ENCODE measurements at places on chromosomes 7 and 10. TPM values are rescaled to one million over a fixed set of nuclear protein-coding genes. Genes with fewer than 3 reads are reported as not detected.

Gene PLXDC2
- total RNA-seq, result 4.1 TPM

Gene CFTR
- 1.9 TPM for total RNA-seq

Gene GALNT17
- 0.11 TPM for total RNA-seq

Gene HOXA3
- not detected for total RNA-seq

Gene OR6V1
- not detected for total RNA-seq

Gene NEUROG3
- not detected for total RNA-seq

Gene TUBB8
- not detected for total RNA-seq

Gene TMEM236
- 0.12 TPM for total RNA-seq

Gene HOXA6
- total RNA-seq, result not detected

Gene SPDYE9
- not detected for total RNA-seq

GRCh38 chr7:127713758-127714157 is 61.8 kb downstream of the SND1 start:
- no peaks in the 10 kb centered on the region for H3K4me1 ChIP-seq
- no peak for DNase-seq
- H3K27me3 ChIP-seq, result no peaks in the 10 kb centered on the region
- H3K4me3 ChIP-seq, result no peak overlapping the region
- no peaks in the 10 kb centered on the region for H3K36me3 ChIP-seq
- no peak overlapping the region for H3K27ac ChIP-seq

GRCh38 chr10:100567249-100567648 is 31.5 kb downstream of the HIF1AN start:
- no peaks in the 10 kb centered on the region for H3K36me3 ChIP-seq
- no peak overlapping the region for H3K27ac ChIP-seq
- H3K4me3 ChIP-seq, result no peak overlapping the region
- no peaks in the 10 kb centered on the region for H3K4me1 ChIP-seq

- no peak overlapping the region for H3K4me3 ChIP-seq
- H3K27ac ChIP-seq, result no peak overlapping the region
- no peaks in the 10 kb centered on the region for H3K4me1 ChIP-seq
- H3K27me3 ChIP-seq, result no peaks in the 10 kb centered on the region
These were observed 52.9 kb downstream of the C10orf120 start for GRCh38 chr10:122646511-122647382.

GRCh38 chr10:6275022-6275997 is 72.6 kb downstream of the PFKFB3 start:
- H3K27me3 ChIP-seq, result no peaks in the 10 kb centered on the region
- H3K4me3 ChIP-seq, result no peak overlapping the region
- H3K36me3 ChIP-seq, result no peaks in the 10 kb centered on the region
- DNase-seq, result peak; percentile 77
- no peaks in the 10 kb centered on the region for H3K4me1 ChIP-seq
- peak overlapping the region; percentile 79 for H3K27ac ChIP-seq

- no peaks in the 10 kb centered on the region for H3K36me3 ChIP-seq
- DNase-seq, result no peak
- H3K27me3 ChIP-seq, result no peaks in the 10 kb centered on the region
- H3K27ac ChIP-seq, result no peak overlapping the region
- H3K4me1 ChIP-seq, result no peaks in the 10 kb centered on the region
These were observed 51.5 kb upstream of the PIP4K2A start for GRCh38 chr10:22765660-22766547.

GRCh38 chr7:84837405-84837804 is 349.5 kb downstream of the SEMA3D start:
- no peak overlapping the region for H3K4me3 ChIP-seq
- H3K27me3 ChIP-seq, result no peaks in the 10 kb centered on the region
- DNase-seq, result no peak
- H3K36me3 ChIP-seq, result no peaks in the 10 kb centered on the region
- H3K4me1 ChIP-seq, result no peaks in the 10 kb centered on the region
- no peak overlapping the region for H3K27ac ChIP-seq

DNA sequence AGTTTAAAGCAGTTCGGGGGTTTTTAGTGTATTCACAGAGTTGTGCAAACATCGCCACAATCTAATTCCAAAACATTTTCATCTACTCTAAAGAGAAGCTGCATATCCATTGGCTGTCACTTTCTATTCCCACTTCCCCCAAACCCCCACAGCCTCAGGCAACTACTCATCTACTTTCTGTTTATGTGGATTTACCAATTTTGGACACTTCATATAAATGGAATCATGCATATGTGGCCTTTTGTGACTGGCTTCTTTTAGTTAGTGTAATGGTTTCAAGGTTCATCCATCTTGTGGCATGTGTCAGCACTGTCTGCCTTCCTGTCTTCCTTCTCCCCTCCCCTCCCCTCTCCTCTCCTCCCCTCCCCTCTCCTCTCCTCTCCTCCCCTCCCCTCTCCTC is 78.5 kb upstream of the FZD1 start:
- no peak overlapping the region for H3K4me3 ChIP-seq
- H3K27me3 ChIP-seq, result no peaks in the 10 kb centered on the region
- no peaks in the 10 kb centered on the region for H3K4me1 ChIP-seq
- H3K36me3 ChIP-seq, result no peaks in the 10 kb centered on the region
- H3K27ac ChIP-seq, result no peak overlapping the region

GRCh38 chr10:77163670-77164348 is 473.8 kb downstream of the KCNMA1 start:
- H3K4me1 ChIP-seq, result no peaks in the 10 kb centered on the region
- H3K27ac ChIP-seq, result no peak overlapping the region
- H3K36me3 ChIP-seq, result no peaks in the 10 kb centered on the region
- DNase-seq, result no peak

GRCh38 chr7:129008645-129009414 is 46.1 kb downstream of the TNPO3 start:
- H3K36me3 ChIP-seq, result no peaks in the 10 kb centered on the region
- no peak overlapping the region for H3K27ac ChIP-seq
- H3K4me1 ChIP-seq, result peaks cover 12% of the 10 kb centered on the region
- no peaks in the 10 kb centered on the region for H3K27me3 ChIP-seq
- no peak for DNase-seq

- no peak for DNase-seq
- peak overlapping the region; percentile 8 for H3K4me3 ChIP-seq
- no peaks in the 10 kb centered on the region for H3K27me3 ChIP-seq
- peak overlapping the region; percentile 43 for H3K27ac ChIP-seq
- no peaks in the 10 kb centered on the region for H3K36me3 ChIP-seq
These were observed 6.6 kb downstream of the AASS start for GRCh38 chr7:122137251-122138077.

- no peak overlapping the region for H3K4me3 ChIP-seq
- H3K27me3 ChIP-seq, result no peaks in the 10 kb centered on the region
- H3K27ac ChIP-seq, result no peak overlapping the region
- no peak for DNase-seq
- H3K36me3 ChIP-seq, result no peaks in the 10 kb centered on the region
These were observed 93.0 kb upstream of the STRIP2 start for GRCh38 chr7:129341212-129341611.
